CD4-positive, alpha-beta T cell treated with Interleukin-17A for 4 hours (primary cell): ENCODE measurements at places on chromosomes 11 and 22.

DNA sequence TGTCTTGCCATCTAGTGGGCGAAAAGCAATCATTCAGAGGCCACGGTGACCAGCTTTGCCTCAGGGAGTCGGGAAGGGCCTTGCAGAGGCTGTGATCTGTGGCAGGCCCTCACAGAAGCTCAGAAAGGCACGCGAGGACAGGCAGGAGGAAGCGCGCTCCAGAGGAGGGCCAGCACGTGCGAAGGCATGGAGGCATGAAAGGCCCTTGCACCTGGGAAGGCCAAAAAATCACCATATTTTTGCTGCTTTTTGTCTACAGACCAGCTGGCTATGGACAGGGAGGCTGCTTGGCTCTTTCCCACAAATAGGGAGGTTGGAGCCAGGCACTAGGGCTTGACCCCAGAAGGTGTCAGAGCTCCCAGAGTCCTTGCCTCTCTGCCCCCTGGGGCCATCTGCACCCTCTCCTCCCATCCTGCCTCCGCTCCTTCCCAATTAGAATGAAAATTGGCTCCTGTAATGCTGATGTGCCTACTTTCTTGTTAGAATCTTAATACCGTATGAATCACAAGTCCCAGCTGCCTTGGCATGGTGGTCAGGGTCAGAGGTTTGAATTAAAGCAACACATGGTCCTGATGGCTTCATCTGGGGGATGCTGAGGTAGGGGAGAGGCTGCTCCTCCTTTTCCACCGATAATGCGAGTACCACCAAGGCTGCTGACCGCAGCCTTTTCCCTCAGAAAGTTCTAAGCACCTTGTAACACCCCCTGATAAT lies 69.1 kb downstream of the FEZ1 start:
- no peak for DNase-seq

GRCh38 chr11:104076455-104076854 lies 40.0 kb downstream of the DDI1 start:
- no peak for DNase-seq

DNA sequence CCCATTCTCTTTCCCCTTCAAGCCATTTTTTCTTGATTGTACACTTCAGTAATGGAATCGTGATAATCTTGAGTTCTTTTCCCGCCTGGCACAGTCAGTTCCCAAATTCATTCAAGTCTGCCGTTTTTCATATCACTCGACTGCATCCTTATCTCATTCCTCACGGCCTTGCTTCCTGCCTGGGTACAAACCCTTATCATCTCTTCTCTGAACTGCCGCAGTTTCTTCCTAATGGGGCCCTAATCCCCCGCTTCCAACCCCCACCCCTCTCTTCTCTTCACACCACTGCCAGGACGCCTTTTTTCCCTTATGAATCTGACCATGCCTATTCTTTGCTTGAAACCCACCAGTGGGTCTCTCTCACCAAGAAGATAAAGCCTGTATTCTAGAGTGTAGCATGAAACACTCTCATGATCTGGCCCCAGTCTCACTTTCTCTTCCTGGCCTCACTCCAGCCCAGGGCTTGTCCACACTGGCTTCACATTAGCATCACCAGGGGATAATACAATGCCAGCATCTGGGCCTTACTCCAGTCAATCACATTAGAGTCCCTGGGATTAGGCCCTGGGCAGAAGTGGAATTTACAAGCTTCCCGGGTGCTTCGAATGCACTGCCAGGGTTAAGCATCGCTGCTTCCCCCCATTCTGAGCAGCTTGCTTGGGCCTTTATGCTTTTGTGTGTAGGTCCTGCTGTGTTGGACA lies 102.1 kb downstream of the FBXO7 start:
- no peak for DNase-seq

GRCh38 chr22:26707581-26707980 lies 50.2 kb downstream of the MIAT start:
- no peak for DNase-seq

GRCh38 chr11:70926543-70927201 lies 325.7 kb downstream of the SHANK2 start:
- no peak for DNase-seq

GRCh38 chr11:134543645-134544044 lies 131.6 kb upstream of the B3GAT1 start:
- DNase-seq: no peak

DNA sequence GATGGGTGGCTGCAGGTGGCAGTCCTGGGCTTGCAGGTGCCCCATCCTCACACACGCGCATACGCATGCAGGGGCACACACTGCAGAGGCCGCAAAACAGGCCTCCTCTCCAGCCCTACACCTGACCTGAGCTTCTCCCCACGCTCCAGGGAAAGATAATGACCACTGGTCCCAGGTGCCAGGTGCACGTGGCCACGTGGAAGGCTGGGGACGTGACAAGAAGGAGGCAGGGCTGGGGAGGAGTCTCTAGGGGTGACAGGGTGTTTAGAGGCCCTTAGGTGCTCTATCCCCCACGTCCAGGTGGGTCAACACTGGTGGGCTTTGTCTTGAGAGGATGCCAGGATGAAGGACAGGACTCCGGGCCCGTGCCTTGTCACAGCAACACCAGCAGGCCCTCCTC lies 23.5 kb upstream of the CPT1A start:
- no peak for DNase-seq

DNA sequence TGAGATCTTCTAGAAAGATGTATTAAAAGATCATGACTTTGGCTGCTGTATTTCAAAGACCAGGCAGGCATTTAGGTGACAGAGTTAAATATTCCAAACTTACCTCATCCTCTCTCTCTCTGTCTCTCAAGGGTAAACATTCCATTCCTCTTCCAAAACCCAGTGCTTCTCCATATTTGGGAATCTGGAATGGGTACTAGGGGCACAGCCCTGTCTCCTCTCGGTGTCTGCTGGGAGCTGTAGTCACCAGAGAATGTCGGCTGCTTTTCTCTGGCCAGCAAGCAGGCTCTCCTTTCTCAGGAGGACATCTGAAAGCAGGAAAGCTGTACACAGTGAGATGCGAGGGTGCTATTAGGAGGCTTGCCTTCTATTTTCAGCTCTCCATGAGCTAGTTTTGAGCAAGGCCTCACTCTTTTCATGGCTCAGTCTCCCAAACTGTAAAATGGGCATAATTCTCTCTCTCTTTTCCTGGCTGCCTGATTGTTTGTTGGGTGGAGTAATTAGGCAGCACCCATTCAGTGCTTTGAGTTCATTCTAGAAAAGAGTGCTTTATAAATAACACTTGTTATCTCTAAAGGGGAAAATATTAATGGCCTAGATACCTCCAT lies 9.3 kb upstream of the PEX26 start:
- DNase-seq: no peak
